Activated CD4-positive, alpha-beta T cell treated with anti-CD3 and anti-CD28 coated beads for 1 hour (primary cell): ENCODE measurements at places on chromosomes 16 and 17.

GRCh38 chr16:53949715-53950410 lies 245.9 kb downstream of the FTO start:
- no peak for DNase-seq

DNA sequence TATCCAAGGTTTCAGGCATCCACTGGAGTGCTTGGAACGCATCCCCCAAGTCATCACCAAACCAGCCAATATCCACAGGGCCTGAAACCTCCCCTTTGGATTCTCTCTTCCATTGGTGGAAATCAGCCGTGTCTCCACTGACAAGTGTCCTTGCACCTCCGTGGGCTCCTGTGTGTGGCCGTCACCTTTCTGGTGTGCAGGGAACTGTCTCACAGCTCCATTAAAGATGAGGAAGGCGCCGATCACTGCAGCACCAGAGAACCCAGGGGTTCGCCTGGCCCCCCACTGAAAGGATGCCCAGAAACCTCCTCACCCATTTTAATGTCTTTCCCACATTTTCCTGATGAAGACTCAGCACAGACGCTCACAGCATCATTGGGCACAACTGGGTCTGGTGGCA lies 17.8 kb upstream of the METRNL start:
- no peak for DNase-seq

DNA sequence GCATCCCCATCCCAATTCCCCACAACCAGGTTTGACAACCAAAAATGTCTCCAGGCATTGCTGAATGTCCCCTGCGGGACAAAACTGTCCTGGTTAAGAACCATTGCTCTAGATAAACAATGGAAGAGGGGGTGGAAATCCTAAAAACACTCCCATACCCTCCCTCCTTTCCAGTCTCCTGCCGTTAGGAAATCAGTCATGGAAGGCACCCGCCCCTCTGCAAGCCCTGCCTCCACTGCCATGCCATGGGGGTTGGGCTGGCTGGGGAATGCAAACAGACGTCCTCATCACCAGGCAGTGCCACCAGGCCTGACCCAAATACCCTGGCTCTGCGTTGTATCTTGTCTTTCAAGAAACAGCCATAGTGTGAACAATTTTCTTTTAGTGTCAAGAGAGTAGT lies 57.5 kb downstream of the CYTH1 start:
- DNase-seq, result no peak

DNA sequence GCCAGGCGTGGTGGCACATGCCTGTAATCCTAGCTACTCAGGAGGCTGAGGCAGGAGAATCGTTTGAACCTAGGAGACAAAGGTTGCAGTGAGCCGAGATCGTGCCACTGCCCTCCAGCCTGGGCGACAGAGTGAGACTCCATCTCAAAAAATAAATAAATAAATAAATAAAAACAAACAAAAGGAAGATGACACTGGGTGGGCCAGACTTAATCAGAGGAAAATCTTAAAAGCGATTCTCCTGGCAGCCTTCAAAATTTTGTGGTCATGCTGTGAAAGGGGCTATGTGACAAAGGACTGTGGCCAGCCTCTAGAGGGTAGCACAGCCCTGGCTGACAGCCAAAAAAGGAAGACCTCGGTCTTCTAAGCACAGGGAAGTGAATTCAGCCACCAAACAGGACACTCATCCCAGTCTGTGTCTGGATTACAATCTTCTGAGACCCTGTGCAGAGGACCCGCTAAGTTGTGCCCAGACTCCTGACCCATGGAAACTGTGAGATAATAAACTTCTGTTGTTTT lies 391.1 kb downstream of the CNTNAP4 start:
- no peak for DNase-seq

GRCh38 chr17:41635121-41636097 lies 11.0 kb upstream of the KRT17 start:
- DNase-seq, result no peak

DNA sequence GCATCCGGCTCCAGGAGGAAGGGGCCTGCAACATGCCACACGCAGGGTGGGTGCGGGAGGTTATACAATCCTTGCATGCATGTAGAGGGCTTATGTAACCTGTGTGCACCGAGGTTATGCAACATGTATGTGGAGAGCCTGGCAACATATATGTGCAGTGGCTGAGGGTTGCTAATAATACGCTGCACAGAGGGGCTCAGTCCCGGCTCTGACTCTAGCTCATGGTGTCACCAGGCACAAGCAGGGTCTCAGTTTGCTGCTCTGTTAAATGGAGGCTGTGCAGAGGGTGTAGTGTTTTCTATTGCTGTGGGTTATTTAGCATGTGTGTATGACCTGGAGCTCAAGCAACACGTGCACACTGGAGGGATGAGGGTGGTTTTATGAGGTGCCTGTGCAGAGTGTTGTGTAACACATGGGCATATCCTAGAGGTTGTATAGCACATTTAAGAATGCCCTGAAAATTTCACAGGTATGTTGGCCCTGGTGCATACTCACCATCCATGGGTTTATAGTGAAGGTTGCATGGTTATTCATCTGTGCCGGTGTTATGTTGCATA lies 13.3 kb downstream of the THRA start:
- DNase-seq, result no peak

DNA sequence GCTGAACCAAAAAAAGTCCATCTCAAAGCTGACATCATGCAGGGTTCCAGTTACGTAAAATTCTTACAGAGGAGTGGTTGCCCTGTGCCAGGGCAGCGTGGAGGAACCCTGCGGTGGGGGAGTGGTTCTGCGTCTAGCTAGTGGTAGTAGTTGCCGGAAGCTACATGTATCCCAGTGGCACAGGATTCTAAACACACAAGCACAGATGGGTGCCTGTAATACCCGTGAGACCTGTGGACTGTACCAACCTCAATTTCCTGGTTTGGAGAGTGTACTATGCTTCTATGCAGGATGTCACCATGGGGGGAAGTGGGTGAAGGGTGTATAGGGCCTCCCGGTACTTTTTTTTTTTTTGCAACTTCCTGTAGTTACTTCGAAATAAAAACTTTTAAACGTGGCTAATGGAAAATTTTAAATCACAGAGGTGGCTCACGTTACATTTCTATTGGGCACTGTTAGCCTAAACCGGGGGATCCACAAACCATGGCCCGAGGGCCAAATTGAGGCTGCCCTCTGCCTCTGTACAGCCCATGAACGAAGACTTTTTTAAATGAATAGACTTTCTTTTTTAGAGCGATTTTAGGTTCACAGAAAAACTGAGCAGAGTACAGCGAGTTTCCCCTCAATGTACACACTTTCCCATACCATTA lies 38.5 kb downstream of the TBC1D16 start:
- DNase-seq, result peak; percentile 59

- no peak for DNase-seq
Measured at GRCh38 chr16:12436201-12436657, 367.5 kb downstream of the CPPED1 start.

GRCh38 chr16:53518550-53519416 lies 15.8 kb upstream of the AKTIP start:
- DNase-seq, result peak; percentile 56

GRCh38 chr16:58121132-58121531 lies 8.0 kb downstream of the CFAP20 start:
- no peak for DNase-seq

DNA sequence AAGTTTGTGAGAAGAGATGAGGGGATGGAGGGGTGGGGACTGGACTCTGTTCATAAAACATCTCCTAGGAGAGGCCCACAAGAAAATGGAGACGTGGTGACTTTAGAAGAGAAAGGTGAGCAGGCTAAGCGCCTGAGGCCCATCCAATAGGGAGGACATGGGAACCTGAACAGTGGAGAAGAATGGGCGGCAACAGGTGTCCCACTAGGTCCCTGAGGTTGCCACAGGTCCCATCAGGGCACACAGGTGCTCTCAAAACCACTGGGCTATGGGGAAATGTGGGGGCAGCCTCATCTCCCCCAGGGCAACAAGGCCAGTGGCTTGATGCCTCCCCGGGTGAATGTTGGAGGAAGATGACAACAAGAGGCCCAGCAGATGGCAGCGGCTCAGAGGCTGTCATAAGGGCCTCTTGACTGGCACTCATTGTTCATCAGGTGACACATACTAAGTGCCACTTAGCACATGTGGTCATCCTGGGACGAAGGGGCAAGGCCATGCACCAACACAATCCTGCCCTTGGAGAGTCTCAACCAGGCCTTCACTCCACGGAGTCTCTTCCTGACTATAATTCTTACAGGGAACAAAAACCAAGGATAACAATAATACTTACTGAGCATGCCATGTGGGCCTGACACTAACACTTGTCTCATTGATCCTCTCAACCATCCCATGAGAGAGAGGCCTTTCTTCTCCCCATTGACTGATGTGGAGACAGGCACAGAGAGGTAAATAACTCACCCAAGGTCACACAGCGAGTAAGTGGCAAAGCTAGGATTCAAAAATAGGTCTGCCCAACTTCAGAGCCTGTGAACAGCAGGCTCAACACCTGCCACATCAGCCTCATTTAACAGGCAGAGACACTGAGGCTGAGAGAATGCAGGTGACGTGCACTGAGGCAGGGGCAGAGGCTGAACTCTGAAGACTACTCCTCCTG lies 38.0 kb downstream of the CUEDC1 start:
- DNase-seq, result no peak

GRCh38 chr16:80631581-80631980 lies 90.8 kb downstream of the DYNLRB2 start:
- no peak for DNase-seq

- DNase-seq, result no peak
Measured at GRCh38 chr17:43637563-43638323, 24.0 kb downstream of the MEOX1 start.

DNA sequence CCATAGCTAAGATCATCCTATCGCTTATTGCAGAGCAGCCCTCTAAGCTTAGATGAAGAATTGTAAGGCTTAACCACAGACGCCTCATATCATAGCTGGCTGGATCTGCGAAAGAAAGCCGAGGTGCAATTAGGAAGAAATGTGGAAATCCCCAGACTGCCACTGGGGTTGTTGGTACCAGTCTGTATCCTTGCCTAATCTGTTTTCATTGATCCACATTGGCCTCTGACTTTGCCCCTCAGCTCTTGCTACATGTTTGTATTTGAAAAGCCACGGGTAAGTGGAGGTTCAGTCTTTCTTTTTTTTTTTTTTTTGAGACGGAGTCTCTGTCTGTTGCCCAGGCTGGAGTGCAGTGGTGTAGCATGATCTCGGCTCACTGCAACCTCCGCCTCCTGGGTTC lies 48.9 kb downstream of the TANGO6 start:
- no peak for DNase-seq

DNA sequence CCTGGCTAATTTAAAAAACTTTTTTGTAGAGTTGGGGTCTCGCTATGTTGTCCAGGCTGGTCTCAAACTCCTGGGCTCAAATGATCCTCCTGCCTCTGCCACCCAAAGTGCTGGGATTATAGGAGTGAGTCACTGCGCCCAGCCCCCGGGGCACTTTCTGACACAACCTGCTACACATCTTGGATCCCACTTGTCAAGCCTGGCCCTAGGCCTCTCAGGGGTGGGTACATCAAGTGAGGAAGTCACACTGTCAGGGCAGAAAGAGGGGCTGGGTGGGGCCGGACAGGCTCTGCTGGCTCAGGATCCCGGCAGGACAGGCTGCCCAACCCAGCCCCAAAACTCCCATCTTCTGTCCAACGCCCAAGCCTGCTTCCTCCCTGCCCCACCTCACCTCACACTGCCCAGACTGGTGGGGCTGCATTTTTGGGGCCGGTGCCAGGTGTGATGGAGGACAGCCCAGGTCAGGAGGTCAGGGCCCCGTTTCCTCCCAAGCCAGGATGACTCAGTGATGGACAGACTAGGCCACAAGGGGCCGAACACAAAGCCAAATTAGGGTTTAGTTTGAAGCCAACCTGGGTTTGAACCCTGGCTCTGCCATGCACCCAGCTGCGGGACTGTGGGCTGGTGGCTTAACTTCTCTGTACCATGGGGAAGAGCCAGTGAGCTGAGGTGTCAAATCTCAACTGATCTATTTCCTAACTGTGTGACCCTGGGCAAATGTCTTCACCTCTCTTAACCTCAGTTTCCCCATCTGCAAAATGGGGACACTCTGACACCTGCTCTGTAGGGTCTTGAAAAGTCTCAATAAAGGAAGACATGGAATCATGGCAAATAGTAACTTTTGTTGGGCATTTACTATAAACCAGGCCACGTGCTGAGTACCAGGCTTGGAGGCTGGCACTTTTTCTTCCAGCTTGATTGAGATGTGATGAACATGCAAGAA lies 8.9 kb upstream of the PPL start:
- DNase-seq, result no peak

- no peak for DNase-seq
Measured at GRCh38 chr17:493666-494065, 141.1 kb upstream of the RPH3AL start.

DNA sequence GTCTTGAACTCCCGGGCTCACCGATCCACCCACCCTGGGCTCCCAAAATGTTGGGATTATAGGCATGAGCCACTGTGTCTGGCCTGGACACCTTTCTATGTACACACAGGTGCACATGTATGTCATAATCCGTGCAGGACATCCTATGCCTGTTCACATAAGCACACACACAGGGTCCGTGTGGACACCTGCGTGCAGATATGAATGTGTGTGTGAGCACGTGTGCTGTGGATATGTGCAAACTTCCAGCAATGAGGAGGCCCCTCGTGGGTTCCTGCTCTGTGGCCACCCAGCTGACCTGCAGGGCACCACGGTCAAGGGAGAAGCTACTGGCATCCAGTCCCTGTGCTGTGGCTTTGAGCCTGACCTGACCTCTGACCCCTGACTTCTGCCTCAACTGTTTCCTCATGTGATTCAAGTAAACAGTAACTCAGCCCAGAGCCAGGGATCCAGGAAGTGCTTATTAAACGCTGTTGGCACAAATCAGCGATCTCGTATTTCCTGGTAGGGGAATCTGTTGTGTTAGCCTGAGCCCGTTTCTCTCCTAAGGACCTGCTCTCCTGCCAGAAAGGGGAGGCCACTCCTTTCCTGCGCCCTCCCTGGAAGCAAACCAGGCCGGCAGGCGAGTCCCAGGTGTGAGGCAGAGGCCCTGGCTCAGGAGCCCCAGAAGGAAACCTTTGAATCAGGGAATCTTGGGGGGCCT lies 6.5 kb downstream of the CPNE7 start:
- DNase-seq, result no peak

DNA sequence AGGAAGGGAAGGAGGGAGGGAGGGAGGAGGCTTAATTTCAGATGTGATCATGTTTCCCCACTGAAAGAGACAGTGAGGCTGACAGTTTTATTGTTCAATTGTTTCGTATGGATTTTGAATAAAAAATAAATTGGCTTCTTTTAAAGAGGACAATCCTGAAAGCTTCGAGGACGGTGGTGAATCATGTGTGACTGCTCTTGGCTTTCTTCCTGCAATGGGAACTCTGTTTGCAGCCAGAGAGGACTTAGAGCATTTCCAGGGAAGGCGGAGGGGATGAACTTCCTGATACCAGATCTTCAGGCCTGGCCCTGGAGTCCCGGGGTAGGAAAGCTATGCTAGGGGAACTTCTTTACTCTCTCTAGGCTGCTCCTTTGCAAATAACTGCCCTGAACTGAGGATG lies 72.8 kb upstream of the C16orf82 start:
- DNase-seq, result no peak
